ENCODE measurements at places on chromosomes 12 and 14.

DNA sequence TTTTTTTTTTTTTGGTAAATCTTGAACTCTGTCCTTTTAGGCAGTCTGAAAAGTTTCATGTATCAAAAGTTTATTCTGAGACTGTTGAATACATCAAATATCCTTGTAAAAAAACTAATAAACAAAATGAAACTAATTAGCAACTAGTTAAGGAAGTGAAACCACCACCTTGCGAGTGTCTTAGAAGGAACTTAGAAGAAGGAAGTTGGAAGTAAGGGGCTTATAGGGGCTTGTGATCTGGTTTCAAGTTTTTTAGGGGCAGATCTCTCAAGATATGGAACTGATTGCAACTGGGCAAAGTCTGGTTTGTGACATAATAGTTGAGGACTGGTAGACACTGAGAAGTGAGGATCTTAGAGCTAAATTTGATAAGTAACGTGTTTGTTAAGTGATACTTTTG, 748.8 kb downstream of the C12orf50 start:
- DNase-seq, result no peak

- DNase-seq, result no peak
These were observed 9.6 kb downstream of the BICDL1 start for GRCh38 chr12:119998471-119999245.

GRCh38 chr12:1927051-1927680, 8.7 kb upstream of the CACNA2D4 start:
- DNase-seq, result no peak

GRCh38 chr14:38137005-38137404, 70.7 kb upstream of the SSTR1 start:
- DNase-seq, result no peak

DNA sequence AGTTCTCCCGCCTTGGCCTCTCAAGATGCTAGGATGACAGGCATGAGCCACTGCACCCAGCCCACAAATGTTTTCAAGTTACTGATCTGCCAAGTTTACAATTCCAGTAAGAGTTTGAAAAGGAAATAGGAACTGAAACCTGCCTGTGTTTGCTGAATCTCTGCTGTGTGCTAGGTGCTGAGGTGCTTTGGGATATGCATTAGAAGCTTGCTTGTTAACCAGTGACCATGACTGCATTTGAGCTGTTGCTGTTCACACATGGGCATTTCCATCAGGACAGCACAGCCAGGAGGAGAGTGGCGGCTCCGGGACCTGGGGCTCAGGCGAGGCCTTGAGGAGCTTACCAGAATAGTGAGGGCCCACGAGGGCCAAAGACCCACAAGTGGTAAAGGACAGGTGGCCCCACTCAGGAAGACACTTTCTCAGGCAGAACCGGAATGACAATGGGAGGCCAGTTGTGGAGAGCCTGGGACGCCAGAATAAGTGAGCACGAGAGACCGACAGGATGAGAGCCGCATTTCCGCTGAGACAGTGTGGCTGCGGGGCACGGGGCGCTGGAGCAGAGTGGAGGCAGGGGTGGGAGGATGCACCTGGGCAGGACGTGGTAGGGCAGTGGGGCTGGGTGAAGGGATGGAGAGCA, 54.5 kb upstream of the MMP17 start:
- no peak for DNase-seq

- DNase-seq, result no peak
These were observed 34.2 kb downstream of the DAO start for GRCh38 chr12:108914121-108914531.

DNA sequence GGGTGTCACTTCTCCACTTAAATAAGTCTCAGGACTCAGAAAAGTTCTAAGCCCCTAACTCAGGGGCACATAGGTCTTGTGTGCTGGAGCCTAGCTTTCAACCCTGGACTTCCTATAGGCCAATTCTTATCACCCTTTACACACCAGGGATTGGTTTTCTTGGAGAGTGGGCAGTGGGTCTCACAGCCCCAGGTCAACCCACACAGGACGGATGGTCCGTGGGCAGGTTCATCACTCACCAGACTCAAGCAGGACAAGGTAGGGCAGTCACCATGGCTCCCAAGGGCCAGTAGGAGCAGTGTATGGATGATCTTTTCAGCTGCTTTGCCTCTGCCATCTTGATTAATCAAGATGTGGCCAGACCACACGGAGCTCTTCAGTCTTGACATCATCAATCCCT, 232.5 kb downstream of the SLC41A2 start:
- no peak for DNase-seq

- DNase-seq, result no peak
These were observed 4.1 kb upstream of the PLEK2 start for GRCh38 chr14:67416085-67416484.

GRCh38 chr14:104356738-104357688, 218.6 kb downstream of the KIF26A start:
- no peak for DNase-seq

DNA sequence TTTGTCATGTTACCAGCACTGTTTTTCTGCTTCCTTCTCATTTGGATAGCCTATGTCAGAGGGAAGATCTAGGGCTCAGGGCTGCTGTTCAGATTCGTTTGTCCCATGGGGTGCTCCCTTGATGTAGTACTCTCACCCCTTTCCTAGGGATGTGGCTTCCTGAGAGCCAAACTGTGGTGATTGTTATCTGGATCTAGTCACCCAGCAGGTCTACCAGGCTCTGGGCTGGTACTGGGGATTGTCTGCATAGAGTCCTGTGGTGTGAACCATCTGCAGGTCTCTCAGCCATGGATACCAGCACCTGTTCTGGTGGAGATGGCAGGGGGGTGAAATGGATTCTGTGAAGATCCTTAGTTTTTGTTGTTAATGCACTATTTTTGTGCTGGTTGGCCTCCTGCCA, 5.5 kb upstream of the SERPINA11 start:
- DNase-seq, result no peak

DNA sequence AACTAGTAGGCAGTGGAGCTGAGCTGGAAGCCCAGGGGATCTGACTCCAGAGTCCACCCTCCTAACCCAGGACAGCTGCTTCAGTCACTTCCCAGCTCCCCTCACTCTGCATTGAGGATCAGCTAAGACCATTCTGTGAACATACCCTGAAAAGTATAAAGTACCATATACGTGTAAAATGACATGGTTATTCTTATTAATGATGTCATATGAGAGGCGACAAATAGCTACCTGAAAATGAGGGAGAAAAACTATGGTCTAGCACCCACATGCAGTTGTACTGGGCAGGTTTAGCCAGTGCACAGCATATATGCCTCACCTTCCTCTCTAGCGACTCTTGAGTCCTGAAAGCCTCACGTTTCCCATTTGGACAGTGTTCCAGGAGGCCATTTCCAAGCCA, 461.9 kb downstream of the RAD51B start:
- no peak for DNase-seq

- DNase-seq, result no peak
These were observed 15.3 kb upstream of the CNOT2 start for GRCh38 chr12:70227911-70228310.

DNA sequence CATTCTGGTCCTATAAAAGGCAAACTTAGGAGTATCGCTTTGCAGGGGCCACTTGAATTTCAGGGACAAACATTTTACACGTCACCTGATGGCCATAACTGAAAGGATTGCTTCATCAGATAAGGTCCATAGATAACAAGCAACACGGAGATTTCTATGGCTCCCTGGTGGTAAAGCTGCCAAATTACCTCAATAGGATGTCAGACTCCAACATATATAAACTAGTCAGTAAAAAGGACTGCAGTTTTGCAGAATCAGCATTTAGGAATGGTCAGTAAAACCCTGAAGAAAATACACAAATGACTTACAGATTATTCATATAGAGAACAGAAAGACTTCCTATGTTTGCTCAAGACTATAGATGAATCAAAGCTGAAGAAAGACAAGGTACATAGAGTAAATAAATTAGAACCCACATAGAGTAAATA, 66.1 kb upstream of the GRIP1 start:
- DNase-seq, result no peak

- no peak for DNase-seq
These were observed 39.4 kb downstream of the STAB2 start for GRCh38 chr12:103626498-103626897.

DNA sequence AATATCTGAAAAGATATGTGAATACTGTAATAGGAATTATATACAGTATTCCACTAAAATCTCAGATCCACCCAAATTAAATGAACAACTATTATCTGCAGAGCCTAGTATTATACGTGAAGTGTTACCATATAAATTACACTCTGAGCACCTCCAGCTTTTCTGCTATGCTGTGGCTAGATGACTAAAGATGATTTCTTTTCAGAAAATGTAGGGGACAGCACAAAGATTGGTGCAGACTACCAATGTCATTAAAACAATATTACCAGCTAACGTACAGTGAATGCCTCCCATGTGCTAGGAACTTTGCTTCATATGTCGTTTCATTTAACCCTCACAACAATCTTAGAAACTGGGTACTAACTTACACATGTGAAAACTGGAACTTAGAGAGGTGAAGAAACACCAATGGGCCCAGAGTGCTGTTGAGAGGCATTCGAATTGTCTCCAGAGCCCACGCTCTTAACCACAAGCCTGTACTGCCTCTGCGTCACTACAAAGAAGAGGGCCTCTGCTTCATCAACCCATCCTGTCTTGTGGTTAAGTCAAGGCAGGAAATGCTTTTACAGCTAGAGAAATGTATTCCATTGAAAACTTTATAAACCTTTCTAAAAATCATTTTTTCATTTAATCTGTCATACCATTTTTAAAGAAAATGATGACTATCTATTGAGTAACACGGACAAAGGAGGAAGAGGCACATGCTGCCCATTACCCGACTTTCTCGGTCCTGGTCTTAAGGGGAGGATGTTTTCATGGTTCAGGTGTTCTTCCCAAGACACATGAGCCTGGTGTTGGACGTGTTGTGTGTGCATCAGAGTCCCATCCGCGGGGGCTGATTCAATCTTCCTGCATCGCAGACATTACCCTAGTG, 1.3 kb downstream of the GPR65 start:
- DNase-seq, result no peak

GRCh38 chr12:48966177-48966895, 5.2 kb downstream of the WNT10B start:
- DNase-seq, result no peak

DNA sequence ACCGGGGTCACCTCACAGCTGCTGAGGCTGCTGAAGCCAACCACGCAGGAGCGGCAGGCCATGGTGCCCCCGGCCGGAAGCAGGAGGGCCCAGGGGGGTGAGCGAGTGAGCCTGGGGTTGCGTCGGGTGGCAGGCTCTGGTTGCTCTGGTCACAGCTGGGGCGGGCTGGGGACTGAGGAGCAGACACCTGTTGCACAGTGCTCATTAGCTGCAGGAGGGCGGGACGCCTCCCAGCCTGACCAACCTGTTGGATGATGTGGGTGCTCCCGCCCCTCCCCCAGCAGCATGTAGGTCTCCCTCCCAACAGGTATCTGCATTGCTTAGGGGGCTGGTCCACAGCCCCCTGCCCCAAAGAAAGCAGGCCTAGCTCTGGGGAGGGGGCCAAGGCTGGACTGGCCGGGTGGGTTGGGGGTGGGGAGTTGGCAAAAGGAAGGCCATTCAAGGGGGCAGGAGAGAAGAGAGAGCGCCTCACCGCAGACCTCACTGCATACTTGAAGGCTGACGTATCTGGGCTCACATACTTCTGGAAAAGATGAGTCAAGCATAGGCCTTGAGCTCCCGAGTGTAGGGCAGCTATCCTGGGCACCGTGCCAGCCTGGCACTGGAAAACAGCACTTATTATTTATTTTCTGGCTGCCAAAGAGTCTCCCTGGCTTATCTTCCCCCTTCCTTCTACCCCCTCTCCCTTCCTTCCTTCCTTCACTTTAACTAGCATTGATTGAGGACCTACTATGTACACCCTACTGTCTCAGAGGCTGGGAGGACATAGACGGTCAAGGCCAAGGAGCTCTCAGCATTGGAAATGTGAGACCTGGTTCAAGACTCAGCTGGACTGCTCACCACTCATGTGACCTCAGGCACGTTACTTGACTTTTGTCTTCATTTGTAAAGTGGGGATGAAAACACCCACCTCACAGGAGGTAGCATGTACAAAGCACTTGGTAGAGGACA, at the start of gene KRT80:
Gene KRT80 (minus strand): TSS at position 174 of the 951 bp plus-strand sequence. CDS start 112 bp downstream, at position 62.
- DNase-seq, result peak; percentile 49

DNA sequence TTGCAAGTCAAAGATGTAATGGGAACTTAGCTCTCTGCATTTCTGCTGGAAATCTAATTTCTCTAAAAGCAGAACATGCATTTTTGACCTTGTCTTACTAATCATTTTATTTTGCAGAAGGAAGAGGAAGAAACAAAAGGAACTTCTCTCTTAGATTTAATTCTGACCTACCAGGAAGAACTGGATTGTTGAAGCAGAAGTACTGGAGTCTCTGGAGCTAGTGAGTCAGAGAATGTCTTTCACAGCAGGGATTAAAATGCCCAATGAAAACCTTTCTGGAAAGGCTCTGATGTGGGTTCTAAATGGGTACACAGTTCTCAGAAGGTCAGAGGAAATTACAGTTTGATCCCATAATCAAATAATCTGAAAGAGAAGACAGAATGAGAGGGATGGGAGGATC, 70.8 kb upstream of the GNG2 start:
- DNase-seq, result no peak

- DNase-seq, result peak; percentile 73
These were observed 216.9 kb downstream of the NTF3 start for GRCh38 chr12:5648692-5649359.

DNA sequence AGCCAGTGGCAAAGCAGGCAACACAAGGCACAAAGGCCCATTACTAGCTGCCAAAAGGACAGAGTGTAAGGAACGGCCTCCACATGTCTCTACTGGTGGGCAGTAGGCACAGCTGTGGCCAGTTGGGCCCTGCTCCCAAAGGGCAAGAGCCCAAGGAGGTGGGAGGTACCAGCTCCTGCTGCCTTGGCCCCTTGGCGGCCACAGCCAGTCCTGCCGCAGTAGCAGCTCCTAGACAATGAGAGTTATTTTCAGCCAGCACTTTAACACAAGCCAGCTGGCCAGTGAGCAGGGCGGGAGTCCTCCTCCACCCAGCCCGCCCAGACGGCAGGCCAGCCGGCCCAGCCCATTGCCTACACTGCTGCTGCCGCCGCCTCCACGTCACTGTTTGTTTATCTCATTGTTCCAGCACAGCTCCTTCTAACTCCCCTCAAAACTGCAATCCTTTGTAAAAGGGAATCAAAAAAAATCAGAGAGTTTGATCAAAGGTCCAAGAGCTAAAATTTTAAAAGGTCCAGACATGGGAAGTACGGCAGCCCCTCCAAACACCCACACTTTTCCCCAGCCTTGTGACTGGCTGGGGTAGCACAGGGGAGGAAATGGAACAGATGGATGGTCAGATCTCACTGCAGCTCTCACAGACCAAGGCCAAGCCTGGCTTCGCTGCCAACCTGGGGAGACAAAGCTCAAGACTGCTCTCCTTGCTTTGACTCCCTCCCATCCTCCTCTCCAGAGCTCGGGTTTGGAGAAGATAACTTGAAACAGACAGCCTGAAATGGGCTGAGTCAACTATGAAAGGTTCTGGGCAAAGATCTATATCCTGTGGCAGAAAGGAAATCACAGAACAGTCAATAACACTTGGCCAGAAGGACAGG, 33.5 kb downstream of the FMNL3 start:
- peak; percentile 49 for DNase-seq

DNA sequence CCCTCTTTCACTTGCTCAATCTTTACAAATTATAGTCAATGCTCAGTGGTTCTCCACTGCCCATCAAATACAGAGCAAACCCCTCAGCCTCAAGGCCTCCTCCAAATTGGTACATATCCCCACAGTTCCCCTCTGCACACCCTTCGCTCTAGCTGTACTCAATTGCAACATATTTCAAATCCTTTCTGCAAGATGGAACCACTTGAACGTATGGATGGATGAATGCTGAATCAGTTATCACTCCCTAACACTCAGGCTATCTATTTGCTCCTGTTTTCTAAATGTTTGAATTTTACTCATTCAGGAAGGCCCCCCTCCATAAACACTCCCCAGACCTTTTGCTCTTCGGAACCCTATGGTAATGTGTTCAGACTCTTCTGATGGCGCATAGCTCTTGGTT, 24.5 kb downstream of the ATG14 start:
- DNase-seq, result no peak
